ENCODE measurements at places on chromosomes 12 and 14.

GRCh38 chr12:7096006-7096932, 4.0 kb upstream of the C1R start:
- DNase-seq: no peak

GRCh38 chr12:104551313-104551931, 94.7 kb downstream of the CHST11 start:
- no peak for DNase-seq

DNA sequence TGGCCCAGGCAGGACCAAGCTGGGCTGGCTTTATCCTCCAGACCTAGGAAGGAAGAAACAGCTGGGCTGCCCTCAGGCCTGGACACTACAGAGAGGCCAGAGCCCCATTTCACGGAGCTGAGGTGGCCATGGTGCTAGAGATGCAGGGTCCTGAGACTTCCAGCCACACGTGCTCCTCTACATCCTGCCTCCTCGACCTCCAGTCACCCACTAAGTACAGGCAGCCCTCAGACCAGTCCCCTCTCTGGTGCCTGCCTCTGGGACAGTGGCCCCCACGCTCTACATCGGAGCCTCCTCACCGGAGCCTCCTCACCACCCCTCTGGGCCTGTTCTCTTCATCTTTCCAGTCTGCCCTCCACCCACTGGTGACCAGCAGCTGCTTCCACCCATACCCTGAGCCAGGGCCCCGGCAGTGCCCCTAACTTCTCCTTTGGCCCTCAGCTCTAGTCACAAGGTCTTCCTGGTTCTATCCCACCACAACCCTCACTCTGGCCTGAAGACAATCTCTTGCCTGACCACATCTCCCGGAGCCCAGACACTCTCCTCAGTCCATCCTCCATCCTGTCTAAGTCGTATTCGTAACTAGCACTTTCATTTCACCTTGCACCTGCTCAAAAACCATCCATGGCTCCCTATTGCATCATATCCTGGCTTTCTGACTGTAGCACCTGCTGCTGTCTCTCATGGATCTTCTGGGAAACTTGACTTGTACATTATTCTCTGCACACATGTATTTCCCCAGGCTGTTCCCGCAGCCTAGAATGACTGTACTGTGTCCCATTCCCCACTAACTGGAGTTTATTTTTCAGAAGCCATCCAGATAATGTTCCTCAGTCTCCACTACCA, 43.9 kb downstream of the DIO3 start:
- DNase-seq: no peak

DNA sequence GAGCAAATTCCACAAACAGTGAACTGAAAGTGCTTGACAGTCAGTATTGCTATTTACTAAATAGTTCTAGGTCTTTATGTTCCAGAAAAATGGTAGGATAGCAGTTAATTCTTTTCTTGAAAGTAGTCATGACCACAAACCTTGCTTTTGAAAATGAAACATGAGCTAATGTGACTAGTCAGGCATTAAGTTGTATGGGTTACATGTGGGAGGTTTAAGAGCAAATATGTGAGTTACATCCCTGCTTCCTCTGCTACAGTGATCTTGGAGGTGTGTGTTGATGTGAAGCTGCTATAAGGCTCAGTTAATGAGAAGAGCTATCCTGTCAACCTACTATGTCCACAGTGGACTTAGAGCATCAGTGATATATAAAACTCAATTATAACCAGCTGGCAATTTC, 741.6 kb downstream of the FSCB start:
- no peak for DNase-seq

GRCh38 chr12:76241371-76241770, 106.8 kb downstream of the BBS10 start:
- no peak for DNase-seq

DNA sequence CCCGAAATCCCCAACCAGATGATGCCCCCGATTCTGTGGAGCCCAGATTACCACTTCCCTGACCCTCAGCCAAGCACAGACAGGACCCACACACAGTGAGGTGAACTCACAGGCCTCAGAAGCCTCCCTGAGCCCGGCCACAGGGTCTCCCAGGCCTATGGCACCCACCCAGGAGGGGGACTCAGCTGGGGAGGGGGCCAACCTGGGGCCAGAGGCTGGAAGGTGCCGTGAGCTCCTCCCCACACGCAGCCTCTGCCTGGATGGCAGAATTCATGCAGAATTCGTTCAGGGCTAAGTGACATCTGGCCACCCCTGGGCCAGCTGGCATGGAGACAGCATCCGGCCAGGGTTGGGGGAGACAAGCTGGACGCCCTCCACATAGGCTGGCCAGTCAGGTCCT, 11.8 kb downstream of the TMEM179 start:
- no peak for DNase-seq

DNA sequence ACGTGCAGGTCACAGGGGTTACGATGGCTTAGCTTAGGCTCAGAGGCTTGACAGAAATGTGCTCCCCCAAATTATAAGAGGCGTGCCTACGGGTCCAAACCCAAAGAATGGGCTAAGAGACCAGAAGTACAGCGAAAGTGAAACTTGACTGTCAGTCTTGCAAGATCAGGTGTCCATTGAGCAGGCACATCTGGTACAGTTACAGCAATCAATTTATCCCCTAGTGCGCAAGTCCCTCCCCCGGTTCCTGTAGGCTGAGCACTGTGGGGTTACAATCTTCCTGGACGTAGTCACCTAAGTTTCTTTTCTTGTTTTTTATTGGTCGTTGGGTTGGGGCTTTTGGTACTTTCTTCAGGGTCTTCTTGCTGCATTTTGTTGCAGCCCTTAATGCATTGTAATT, 134.2 kb downstream of the UNC79 start:
- no peak for DNase-seq

DNA sequence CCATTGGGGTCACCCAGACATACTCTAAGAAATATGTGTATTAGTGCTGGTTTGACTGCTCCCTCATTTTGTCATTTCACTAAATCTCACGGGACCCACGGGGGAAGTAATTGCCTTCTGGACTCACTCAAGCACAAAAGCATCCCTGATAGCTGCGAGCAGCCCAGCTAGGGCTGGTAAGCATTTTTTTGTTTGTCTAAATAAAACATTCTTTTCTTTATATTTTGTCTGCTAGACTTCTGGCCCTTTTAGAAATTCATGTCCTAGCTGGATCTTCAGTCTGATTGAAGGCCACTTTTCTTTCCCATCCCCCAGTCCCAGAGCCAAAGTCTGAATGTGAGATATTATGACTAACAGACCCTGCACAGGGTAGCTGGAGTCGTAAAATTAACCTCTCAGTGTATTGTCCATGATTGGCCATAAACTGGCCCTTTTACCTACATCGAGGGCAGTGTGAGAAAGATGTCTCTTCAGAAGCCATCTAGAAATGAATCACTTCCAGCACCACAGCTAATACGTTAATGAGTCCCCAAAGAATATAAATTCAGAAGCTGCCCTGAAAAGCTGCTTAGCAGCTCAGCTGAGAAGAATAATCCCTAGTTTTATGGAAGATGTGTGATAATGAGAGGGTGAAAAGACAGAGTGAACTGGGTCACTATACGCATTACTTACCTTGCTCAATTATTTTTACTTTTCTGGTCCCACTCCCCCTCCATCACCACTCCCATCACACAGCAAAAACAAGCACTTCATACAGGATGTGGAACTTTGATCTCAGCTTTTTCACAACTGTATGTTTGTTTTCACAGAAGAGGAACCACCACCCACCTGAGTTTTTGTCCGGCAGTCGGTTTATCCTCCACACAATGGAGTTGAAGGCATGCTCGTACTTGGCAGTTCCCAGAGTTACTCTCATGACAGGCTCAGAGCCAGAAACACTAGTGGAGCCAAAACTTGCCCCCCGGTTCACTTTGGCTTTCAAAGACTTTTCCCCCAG, 55.6 kb upstream of the GTF2A1 start:
- DNase-seq: no peak

DNA sequence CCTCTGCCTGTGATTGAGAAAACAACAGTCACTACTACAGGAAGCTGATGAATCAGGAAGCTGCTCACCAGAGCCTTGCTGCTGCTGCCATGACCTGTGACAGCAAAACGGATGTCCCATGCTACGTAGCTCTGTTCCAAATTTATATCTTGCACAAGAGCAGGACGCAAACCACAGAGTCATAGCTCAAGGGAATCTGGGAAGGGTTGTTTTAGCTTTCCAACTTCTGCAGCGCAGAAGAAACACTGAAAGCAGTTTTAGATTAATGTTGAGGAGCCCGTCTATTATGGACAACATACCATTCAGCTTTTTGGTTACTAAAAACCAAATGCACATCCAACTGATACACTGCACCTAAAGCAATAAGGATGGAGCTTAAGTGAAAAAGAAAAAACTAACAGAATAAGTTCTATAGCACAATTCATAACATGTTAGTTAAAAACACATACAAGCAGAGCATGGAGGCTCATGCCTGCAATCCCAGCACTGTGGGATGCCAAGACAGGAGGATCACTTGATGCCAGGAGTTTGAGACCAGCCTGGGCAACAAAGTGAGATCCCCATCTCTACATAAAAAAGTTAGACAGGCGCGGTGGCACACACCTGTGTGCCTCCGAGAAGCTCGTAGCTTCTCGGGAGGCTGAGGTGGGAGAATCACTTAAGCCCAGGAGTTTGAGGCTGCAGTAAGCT, 1.7 kb upstream of the ANKRD33 start:
- DNase-seq: peak; percentile 16

DNA sequence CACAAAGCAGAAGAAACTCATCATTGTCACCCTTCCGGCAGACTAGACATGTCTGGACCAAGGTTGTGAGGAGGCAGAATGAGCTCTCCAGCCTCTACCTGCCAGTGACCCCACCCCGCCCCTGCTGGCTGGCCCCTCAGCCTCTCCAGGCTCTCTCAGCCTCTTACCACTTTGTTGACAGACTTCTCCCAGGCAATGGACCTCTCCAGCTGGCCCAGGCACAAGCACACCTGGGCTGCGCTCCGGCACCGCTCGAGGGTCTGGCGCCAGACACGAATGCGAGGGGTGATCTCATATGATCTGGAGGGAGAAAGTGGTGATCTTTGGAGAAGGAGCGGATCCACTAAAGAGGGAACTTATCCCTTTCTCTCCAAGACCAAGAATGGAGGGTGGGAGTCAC, 30.3 kb downstream of the BAZ2A start:
- no peak for DNase-seq

Data from T-cell (primary cell).